ENCODE measurements at places on chromosomes 7 and 10.

- DNase-seq = no peak
Observed at GRCh38 chr7:2032876-2033407, 199.8 kb downstream of the MAD1L1 start.

- DNase-seq = no peak
Observed at GRCh38 chr10:30284865-30285594, 64.0 kb downstream of the MTPAP start.

DNA sequence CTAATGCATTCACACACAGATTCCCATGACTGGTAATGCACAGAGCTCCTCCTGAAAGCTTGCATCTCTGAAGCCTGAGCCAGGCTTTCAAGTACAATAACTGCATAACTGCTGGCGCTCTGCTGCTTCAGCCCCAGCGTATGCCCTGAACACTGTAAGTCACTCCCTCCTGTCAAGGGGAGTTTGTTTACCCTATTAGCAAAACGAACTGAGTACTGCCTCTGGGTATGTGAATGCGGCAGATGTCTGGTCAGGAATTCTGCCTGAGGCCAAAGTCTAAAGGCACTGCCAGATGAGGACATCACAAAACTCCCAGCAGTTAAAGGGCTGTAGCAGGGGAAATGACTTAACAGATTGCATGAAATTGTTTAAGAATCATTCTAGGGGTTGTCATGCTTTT, 97.7 kb downstream of the NRCAM start:
- no peak for DNase-seq

GRCh38 chr10:71038091-71038633, 149.8 kb upstream of the PCBD1 start:
- DNase-seq = no peak

- no peak for DNase-seq
Observed at GRCh38 chr7:89023877-89024276, 228.3 kb upstream of the TEX47 start.

DNA sequence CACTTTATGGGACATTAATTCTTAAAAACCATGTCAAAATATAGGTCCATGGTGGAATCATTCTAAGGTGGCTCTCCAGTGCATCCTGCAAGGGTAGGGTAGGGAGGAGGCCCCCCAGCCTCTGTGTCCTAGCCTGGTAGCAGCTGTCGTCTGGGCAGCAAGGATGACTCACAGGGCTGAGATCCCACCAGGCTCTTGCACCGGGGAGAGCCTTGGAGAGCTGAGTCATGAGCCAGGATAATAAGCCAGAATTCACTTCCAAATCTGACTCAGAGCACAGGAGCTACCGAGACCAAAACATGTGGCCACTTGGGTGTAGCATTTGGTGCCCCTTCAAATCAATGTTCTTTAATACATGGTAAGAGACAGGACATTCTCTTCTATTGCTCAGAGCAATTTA, 298.5 kb downstream of the NEBL start:
- no peak for DNase-seq

DNA sequence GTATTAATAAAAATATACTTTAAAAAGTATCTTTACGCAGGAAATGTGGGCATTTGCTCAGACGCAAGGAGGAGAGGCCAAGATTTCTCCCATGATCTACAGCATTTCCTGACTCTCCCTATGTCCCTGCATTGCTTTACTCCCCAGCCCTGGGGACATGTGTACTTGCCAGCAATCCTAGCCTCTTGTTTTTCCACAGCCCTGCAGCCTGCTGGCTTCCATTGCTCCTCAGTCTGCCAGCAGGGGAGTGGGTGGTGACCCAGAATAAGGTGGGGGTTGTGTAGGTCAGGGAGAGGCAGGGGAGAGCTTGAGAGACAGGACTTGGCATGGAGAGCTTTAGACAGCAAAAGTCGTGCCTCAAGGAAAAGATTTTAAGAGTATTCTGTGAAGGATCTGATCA, 307.7 kb downstream of the CDK14 start:
- no peak for DNase-seq

GRCh38 chr7:11464624-11465023, 367.4 kb downstream of the THSD7A start:
- no peak for DNase-seq

- DNase-seq = no peak
Observed at GRCh38 chr10:114157912-114158311, 16.1 kb downstream of the CCDC186 start.

DNA sequence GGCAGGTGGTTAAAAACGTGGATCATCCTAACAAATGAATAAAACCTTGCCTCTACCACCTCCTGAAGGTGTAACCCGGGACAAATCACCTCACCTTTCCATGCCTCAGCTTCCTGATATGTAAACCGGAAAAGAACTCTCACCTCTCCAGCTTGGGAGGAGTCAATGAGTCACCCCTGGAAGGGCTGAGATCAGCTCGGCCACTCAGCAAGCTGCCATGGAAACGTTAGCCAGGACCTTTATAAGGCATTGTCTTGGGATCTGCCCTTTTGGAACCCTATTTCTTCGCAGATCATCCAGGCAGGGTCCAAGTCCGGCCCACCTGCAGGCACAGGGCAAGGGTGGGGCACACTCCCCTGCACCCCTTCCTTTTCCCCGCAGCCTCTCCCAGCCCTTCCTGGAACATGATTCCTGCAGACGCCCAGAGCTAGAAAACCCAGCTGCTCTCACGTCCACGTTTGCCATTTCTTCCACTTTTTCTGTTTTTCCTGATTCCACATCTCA, 81.6 kb upstream of the PFKP start:
- DNase-seq = no peak

DNA sequence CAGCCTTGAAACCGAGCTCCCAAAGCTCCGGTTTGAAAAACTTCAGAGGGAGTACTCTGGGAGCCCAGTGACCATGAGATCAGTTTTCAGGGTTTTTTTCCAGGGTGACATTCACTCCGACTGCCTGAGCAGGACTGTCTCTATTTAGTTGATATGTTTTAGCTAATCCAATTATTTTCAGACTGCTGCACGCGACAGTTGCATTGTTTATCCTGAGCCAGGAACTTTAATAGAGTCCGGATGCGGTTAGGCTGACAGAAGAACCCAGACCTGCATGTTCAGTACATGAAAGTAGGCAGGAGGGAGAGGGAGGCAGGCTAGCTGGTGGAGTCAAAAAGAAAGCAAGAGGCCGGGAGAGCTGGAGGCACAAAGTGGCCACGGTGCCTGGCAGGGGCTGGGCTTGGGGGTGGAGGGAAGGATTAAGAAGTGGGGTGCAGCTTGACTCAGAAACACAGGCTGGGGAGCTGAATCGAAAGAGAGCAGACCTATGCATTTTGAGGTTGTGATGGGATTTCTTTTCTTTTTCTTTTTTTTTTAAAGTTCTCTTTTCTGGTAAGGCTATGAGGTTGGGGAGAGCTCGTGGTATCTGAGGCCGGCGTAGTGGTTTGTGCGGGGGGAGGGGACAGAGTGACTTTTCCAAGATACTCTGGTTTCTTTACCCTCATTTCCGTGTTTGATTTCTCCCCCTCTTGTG, 5.7 kb downstream of the GATA3 start:
- DNase-seq = peak; percentile 53

DNA sequence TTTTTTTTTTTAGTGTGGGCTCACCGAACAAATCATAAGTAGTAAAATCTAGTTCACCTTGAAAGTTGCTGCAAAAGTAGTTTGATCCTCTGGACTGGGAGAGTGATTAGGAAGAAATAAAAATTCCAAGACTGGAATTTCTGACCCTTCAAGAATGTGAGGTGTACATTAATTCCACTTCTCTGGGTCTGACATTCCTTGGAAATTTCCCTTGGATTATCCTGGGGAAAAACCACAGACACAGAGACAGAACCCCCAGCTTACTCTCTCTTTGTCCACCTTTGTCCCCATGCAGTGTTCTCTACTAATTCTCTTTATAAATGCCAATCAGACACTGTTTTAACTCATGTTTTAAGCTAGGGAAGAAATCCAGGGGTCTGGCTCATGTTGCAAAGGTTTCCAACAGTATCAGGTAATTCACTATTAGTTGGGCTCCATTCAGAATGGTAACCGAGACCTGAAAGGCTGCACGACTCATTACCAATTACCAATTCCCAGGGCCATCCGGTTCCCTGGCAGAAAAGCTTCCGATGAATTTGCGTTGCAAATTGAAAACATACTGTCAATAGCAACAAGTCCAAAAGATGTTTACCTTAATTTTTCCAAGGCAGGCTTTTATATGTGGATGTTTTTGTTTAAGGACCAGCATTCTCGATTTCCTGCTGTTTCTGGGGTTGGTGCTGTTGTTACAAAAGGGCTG, 86.3 kb downstream of the BAMBI start:
- no peak for DNase-seq

DNA sequence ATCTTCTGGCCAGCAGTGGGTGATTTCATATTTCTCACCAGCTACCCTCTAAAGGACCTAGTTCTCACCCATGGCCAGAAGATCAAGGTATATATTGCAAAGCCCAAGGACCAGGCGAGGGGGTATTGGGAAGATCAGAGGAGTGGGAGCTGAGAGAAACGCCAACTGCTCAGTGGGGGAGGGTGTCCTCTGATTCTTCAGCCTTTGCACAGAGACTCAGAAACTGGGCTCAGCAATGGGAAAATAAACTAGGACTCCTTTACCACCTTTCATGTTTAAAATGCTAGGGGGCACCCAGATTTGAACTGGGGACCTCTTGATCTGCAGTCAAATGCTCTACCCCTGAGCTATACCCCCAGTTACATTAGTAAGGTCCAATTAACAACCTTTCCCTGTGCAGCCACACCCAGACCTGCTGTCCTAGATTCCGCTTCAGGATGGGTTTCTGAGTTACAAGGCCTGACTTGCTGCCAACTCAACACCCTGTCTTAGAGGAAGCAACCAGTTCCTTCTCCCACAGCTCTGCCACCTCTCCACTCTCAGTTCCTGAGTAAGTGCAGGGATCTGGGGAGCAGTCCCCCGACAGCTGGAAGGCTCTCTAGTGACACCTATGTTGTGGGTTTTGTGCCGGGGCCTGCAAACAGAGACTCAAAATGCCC, 93.5 kb downstream of the ZNF783 start:
- no peak for DNase-seq

GRCh38 chr10:103752680-103753248, 102.6 kb downstream of the SH3PXD2A start:
- no peak for DNase-seq

DNA sequence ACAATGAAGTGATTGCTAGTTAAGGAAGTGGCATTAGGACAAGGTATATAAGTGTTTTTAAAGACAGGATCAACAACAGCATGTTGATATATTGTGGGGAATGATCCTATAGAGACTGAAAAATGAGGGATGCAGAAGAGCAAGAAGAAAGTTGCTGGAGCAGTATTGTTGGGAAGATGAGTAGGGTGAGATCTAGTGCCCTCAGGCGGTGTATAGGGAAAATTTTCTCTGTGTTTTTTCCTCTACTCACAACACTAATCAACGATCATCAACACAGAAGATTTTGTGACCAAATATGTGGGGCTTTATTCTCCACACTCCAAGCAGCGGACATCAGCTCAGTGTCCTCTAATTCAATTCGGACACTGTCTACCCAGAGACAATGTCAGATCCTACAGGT, 9.6 kb upstream of the PTTG1IP2 start:
- DNase-seq = no peak

DNA sequence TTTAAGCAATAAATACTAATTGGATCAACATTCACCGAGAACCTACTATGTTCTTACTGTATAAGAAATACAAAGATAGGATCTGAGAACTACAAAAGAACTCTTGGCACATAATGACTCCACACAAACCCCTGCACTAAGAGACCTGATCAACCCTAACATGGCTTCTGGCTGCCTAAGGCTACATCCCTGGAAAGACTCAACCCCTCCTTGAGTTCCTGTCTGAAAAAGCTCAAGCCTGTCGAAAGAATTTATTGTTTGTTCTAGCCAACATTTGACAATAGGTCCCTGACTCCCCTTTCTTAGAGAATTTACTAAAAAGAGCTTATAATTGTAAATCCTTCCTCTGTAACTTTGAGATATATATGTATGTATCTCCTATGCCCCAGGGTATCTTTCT, 125.3 kb upstream of the SGCE start:
- DNase-seq = no peak

- no peak for DNase-seq
Observed at GRCh38 chr7:105205592-105206237, 183.0 kb downstream of the SRPK2 start.

- DNase-seq = no peak
Observed at GRCh38 chr10:124210263-124210662, 116.9 kb upstream of the CHST15 start.

DNA sequence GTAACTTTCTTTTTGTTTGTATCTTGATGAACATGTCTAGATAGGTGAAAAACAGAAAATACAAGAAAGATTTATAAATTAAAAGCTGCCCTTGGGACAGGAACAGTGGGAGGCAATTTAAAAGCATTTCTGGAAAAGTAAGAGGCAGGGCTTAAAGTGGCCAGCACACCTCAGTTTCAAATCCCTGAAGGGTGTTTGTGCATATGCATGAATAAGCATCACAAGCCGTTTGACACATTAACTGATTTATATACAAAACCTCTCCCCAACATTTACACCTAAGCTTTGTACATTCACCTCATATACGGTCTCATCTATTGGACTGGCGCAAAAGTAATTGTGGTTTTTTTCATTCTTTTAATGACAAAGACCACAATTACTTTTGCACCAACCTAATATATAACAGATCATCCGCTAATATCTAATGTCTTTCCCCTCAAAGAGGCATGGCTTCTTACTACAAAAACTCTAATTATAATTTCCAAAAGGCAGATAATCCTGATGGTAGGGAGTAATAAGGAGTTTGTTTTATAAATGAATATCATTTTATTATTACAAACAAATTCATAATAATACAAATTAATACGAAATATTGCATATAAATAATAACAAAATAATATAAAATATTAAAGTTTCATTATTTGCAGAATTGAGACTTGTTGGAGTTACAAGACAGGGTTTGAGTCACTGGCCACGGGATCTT, 48.3 kb downstream of the LRGUK start:
- DNase-seq = no peak

- no peak for DNase-seq
Observed at GRCh38 chr7:111770116-111770515, 207.8 kb upstream of the IMMP2L start.

DNA sequence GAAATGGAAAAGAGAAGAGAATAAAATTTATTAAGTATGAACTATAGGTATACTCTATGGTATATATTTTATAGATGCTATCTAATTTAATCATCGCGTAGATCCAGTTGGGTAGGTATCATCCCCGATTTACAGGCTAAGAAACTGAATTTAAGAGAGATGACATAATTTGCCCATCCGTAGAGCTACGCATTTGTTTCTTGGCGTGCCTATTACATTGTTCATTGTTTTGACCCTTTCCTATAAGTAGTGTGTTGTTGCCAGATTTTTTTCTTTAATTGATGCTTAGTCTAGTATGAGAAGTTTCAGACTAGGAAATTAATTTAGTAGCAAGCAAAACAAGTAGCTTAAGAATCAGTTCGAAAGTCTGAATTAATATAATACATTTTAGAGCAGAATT, 205.7 kb upstream of the NPSR1 start:
- DNase-seq = no peak

- DNase-seq = no peak
Observed at GRCh38 chr10:59079386-59080226, 96.8 kb upstream of the PHYHIPL start.

All from T-helper 1 cell (primary cell).